NCI-H1417 treated with DMSO at 0.1 percent for 48 hours (cell line): ENCODE measurements at places on chromosomes 3 and 15.

DNA sequence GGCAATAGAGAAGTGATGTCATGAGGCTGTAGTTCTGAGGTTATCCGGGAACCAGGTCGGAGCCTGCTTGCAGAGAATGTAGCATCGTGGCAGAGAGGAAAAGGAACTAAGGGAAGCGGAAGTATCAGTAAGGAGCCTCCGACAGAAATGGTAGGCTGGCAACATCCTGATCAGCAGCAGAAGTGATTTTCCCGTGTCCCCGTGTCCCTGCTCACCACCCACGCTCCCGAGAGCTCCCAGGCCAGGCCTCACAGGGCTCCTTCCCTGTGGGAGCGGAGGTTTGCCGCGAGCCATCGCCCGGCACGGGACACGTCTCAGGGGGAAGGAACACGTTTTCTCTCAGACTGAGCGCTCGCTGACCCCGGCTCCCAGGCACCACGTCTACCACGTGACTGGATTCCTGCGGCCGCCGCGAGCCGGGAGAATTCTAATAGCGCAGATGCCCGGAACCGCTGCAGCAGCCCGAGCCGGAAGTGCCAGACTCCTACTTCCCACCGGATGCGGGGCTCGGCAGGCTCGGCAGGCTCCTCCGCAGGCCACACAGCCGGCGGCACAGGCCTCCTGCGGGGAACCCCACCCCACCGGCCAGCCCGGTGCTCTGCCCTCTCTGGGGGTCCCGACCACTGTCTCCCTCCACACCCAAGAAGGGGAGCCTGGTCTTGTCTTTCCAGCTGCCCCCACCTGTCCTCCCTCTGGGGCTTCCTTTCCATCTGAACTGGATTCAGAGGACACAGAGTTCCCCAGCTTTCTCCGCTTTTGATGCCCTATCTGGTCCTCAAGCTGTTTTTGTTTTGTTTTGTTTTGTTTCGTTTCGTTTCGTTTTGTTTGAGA lies 99.3 kb downstream of the BDH1 start:
- DNase-seq, result no peak

GRCh38 chr3:196273655-196274054 lies 13.9 kb downstream of the PCYT1A start:
- no peak for DNase-seq

DNA sequence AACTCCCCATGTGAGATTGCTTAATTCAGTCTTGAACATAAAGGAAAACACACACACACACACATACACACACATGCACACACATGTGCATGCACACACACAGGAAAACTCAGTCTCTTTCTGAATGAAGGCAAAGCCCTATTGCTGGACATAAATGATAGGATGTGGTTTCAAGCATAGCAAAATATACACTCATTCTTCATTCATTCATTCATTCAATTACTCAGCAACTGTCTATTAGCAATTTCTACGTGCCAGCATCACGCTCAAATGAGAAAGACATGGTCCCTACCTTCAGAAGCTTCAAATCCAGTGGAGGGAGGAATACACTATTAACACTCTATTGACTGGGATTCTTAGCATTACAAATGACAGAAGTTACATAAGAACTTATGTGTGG lies 41.8 kb upstream of the UBE2E2 start:
- DNase-seq, result no peak

GRCh38 chr15:37619358-37620042 lies 314.9 kb upstream of the TMCO5A start:
- no peak for DNase-seq

- no peak for DNase-seq
These were observed 275.5 kb downstream of the MECOM start for GRCh38 chr3:169387751-169388696.

DNA sequence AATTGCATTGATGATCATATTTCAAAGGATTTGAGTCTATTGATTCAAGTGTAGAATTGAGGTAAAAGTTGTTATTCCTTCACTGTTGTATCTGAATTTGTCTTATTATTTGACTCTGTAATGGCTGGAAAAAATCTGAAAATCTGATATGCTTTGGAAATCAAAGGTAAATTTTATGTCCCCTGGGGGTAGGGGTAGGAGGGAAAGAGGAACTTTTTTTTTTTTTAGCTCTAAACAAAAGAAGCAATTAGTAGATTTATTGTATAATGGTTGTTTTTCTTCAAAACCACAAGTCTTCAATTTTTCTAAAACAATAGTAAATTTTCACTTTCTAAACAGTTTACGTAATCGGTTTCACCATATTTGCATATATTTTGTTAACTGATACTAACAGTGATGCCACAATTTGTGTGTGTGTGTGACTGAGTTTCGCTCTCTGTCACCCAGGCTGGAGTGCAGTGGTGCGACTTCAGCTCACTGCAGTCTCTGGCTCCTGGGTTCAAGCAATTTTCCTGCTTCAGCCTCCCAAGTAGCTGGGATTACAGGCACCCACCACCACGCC lies 91.7 kb upstream of the GOLGA6L4 start:
- no peak for DNase-seq

DNA sequence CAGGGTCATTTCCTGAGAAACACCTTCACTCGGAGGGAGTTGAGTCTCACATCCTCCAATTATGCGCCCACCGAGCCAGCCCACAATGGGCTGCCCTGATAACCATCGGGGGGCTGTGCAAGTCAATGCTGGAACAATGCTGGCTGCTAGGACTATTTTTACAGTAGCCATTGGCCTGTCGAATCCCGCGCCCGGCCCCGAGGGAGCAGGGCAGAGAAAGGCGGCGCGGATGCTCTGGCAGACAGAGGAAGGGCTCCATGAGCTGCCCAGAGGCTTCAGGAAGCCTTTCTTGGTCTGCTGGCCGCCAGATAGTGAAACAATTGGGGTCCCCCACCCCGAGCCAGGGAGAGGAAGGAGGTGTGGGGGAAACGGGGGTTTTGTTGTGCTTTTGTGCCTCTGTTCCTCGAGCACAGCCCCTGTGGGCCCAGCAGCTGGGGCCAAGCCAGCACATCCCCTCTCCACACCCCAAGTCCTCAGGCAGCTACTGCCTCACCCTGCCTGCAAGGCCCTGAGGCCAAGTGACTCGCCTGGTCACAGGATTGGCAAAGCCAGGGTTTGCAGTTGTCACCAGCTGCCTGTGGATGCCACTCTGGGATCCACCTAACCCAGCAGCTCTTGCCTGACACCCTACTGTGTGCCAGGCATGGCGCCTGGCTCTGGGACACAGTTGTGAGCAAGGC lies 39.0 kb downstream of the SLC6A6 start:
- no peak for DNase-seq

- no peak for DNase-seq
These were observed 148.0 kb downstream of the DIPK2A start for GRCh38 chr3:144119633-144120032.

DNA sequence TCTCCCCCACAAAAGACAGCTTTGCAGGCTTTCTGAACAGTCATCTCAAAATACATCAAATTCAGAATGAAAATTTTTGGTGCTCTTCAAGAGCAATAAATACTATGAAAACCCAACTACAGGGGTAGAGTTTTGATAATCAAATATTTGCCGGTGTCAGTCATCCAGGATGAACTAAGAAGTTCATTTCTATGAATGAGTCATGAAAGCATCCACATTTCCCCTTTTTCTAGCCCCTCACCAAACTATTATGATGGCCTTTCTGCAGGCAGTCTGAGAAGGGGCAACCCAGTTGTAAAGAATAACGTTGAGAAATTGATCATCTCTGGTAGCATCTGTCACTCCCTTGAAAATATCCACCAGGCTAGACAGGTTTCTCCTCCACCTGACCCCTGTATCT lies 3.1 kb upstream of the LPCAT4 start:
- no peak for DNase-seq
